MV-4-11 (cell line): ENCODE measurements at places on chromosomes 5 and 9.

GRCh38 chr5:179870403-179870903 lies 11.8 kb upstream of the MRNIP start:
- DNase-seq, result peak; percentile 22

GRCh38 chr9:15401266-15401665 lies 21.4 kb upstream of the SNAPC3 start:
- DNase-seq, result no peak

DNA sequence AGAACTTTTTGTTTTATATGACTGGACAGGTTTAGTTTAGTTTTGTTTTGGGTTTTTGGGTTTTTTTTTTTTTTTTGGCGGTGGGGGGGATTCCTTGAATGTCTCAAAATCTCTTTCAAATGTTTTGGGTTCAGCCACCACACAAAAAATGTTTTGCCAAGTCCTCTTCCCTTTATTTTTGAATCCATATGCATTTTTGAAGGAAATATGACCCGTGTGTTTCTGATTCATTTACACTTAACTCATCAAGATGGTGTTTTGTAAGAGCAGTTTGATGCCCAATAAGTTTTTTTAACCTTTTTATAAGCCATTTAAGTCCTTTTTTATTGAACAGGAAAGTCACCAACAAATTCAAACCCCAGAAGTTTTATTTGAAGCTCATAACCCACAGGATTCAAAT lies 209.8 kb downstream of the CWC27 start:
- DNase-seq, result no peak

- no peak for DNase-seq
These were observed 85.0 kb upstream of the SSBP2 start for GRCh38 chr5:81835814-81836367.

DNA sequence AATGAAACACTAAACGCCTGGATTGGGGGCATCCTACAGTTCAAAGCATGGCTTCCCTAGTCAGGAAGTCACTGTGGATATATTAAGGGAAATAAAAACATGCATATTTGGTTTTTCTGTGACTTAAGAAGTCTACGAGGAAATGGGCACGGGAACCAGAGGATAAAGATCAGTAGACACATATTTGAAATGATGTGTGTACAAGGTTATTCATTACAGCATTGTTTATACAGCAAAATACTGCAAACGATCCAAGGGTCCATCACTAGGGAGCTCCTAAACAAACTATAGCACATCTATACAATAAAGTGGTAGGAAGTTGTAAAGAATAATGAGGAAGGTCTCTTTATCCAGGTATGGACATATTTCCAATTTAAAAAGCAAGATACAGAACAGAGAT lies 71.8 kb downstream of the EFNA5 start:
- DNase-seq, result no peak

DNA sequence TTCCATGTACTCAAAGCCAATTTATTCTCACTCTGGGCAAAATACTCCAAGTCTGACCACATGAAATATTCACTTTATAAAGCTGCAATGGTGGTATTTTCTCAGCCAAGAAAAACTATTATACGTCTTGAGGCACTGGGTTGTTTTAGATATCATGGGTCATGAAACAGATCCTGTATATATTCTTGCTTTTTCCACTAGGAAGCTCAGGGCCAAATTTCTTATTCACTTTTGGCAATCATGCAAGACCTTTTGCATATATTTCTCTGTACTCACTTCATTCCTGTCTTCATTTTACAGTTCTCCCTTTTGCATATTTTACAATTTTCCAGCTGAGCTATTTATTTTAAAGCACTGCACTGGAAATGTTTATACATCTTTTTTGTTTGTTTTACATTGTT lies 49.8 kb downstream of the GABBR2 start:
- DNase-seq, result no peak

- DNase-seq, result no peak
These were observed 205.5 kb downstream of the NPR3 start for GRCh38 chr5:32916648-32917047.

DNA sequence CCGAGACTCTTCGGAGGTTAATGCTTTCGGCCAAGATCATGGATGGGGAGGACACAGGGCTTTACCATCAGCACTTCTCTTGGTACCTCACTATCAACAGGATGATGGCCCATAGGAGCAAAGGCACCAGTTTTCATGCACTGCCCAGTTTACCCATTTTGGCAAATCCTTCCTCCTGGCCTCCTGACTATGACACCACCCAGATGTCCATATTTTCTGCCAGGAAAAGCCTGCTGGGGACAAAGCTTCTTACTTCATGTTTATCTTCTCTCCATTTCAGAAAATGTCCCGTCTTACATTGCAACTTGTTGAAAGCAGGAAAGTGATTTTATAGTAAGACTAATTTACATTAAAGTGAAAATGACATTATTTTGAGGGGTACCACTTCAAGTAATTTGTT lies 61.4 kb upstream of the GAS1 start:
- DNase-seq, result no peak

DNA sequence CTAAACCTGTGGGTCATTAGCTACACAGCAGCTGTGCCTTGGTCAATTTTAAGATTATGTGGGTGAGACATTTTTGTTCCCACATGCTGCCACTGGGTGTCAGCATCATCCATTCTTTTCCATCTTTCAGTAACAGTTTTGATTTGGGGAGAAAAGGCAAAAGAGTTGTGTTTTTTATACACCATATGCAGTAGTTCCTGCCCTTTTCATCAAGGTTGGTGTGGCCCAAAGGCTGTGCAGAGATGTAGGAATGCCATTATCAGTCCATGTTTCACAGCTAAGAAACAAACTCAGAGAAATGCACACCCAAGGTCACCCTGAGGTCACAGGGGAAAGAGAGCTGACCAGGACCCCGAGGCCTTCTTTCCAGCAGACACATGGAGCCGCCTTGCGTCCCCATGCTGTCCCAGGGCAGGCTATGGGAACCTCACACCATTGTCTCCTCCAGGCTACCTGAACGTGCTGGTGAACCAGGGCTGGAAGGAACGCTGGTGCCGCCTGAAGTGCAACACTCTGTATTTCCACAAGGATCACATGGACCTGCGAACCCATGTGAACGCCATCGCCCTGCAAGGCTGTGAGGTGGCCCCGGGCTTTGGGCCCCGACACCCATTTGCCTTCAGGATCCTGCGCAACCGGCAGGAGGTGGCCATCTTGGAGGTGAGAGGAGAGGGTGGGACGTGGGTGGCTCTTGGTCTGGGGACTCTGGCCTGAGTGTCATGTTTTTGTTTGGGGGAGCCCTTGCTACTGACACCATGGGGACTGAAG lies 27.8 kb upstream of the GRPEL2 start:
- peak; percentile 35 for DNase-seq
